ENCODE measurements at places on chromosomes 3 and 15.

DNA sequence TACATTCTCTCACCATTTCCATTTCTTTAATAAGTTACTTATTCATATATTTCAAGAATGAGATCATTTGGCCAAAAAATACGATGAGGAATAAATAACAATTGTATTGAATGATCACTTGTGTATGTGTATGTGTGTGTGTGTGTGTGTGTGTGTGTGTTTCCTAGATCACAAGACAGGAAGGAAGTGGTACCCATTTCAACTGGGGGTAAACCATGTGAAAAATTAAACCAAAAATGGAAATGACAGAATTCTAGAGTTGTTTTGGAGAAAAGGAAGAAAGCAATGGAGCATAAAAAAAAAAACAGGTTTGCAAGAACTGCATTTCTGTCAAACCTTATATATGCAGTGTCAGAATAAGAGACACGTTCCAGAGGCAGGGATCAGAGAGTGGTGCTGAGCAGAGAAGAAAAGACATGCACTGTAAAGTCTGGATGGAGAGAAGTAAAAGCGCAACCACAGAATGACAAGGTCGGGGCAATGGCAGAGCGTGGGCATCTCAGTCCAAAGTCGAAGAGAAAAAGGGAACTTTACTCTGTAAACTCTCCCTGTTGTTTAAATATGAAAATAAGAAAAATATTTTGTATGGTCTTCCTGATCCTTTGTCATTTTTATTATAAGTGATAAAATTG, 75.5 kb downstream of the PEX5L start:
- DNase-seq = no peak

DNA sequence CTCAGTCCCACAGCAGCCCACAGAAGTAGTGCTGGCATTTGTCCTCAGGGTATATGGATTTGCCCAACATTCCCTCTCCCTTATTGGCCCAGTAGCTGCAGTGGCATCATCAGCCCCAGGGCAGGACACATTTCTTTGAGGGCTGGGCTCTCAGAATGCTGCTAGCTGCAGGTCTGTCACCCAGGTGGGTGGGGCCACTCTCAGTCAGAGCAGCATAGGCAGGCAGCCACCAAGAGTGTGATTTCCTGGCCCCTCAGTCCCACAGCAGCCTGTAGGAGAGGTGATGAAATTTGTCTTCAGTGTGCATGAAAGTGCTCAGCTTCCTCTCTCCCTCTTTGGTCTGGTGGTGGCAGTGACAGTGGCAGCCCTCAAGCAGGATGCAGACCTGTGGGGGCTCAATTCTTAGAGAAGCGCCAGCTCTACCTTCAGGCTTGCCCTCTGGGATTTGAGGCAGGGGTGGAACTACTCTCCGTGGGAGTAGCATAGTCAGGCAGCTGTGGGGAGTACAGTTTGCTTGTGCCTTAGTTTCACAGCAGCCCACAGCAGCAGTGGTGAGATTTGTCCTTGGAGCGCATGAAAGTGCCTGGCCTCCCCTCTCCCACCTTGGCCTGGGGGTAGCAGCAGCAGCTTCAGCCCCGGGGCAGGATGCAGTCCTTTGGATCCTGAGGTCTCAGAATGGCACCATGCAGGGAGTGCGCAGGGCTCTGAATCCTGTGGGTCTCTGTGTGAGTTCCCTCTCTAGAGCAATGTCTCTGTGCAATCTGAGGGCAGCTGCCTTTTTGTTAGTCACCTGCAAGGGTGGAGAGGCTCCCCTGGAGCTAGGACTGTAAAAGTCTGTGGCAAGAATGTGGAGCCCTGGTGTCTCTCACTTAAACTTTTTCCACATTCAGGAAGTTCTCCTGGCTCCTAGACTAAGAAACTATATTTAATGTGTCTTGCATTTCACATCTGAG, 1229.1 kb downstream of the ROBO2 start:
- DNase-seq = no peak

DNA sequence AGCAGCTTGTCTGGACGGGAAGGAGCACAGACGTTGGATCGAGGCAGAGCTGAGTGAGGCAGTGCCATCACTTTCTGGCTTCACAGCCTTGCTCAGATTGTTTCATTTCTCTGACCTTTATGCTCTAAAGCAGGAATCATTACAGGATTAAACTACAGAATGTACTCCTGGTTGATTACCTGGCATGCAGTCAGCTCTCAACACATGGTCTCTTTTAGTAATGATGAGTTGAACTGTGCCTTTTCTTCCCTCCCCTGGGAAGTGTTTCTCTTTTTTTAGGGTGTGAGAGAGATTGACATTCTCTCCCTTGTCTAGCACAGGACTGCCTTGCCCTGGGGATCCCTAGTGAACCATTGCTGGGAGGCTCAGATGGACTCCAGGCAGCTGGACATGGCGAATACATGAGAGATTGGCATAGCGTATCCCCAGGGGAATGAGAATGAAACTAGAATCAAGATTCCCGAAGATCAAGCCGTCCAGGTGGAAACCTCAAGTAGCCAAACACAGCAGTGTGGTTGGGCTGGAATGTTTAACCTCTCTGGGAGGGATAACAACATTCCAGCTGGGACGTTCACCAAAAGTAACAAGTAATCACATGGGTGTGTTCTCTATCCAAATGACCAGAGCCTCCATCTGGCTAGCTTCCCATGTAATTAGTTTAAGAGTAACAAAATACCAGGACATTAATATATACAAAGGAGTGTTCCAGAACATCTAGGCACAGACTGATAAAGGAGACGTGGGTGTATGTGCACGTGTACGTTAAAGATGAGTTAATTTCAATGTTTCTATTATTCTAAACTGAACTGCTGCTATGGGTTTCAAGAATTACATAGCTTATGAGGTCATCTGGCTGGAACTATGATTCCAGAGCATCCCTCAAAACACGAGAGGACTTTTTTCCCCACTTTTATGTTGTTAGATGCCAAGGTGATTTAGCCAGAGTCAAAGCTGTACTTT, 118.6 kb upstream of the NR2E3 start:
- DNase-seq = peak; percentile 71

GRCh38 chr3:129116482-129116946, 5.1 kb downstream of the RAB43 start:
- DNase-seq = no peak

GRCh38 chr15:28930476-28931291, 44.9 kb downstream of the APBA2 start:
- DNase-seq = no peak

DNA sequence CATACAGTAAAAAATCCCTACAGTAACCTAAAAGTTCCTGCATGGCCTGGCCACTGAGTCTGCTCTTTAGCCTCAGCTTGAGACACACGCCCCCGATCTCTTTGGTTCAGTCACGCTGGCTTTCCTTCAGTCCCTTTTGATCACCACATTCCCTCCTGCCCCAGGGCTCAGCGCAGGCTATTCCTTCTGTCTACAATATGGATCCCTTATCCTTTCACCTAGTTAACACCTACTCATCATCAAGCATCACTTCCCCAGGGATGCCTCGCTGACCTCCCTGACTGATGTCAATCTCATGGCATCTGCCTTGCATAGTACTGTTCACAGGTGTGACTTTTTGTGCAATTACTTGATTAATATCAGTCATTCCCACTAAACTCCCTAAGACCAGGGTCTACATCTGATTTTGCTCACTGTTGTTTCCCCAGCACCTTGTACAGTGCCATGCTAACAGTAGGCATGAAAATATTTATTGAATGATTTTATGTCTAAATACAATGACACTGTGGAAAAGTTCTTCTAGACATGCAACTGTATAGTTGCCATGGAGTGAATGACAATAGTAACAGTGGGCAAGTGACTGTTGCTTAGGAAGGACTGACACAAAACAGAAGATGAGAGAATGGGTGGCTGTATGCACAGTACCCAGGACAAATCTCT, at the start of gene SNTN:
TSS of gene SNTN (plus strand) at position 610 of the 660 bp plus-strand sequence. CDS start at position 623, 13 bp downstream.
- no peak for DNase-seq

- no peak for DNase-seq
These were observed 50.4 kb upstream of the GRIP2 start for GRCh38 chr3:14590569-14590968.

DNA sequence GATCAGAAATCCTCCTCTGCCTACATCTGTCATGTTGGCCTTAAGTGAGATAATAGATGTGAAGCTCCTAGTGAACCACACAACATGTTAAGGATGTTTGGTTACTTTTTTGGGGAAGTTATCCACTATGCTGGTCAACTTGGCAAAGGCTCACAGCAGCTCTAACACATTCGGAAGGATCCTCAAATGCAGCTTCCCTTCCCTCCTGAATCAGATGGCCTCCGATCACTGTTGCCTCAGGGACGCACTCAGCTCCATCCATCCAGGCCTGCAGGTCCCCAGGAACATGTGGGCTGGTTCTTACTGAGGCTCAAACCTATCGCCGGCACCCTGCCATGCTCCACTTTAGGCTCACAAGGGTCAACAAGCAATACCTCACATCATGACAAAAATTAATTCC, 67.9 kb downstream of the CORO2B start:
- no peak for DNase-seq

- no peak for DNase-seq
These were observed 190.7 kb downstream of the LSAMP start for GRCh38 chr3:116254541-116254940.

DNA sequence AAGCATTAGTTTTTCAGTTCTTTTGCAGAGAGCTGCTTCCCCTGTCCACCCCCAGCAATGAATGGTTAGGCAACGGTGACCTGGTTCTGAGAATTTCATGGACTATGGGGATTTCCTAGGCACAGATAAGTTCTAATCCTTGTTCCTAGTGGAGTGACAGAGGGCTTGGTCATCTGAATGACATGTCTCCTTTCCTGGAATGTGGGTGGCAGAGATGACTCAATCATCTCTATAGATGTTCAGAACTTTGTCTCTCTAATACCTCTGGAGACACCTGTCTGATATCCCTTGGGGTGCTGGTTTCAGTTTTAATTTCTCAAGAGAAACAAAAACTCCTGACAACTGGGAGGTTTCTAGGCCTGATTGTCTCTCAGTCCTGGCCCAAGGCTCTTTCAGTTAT, 10.4 kb downstream of the PLA2G4E start:
- DNase-seq = no peak

- no peak for DNase-seq
These were observed 627 bp downstream of the NT5DC2 start for GRCh38 chr3:52532838-52533622.

DNA sequence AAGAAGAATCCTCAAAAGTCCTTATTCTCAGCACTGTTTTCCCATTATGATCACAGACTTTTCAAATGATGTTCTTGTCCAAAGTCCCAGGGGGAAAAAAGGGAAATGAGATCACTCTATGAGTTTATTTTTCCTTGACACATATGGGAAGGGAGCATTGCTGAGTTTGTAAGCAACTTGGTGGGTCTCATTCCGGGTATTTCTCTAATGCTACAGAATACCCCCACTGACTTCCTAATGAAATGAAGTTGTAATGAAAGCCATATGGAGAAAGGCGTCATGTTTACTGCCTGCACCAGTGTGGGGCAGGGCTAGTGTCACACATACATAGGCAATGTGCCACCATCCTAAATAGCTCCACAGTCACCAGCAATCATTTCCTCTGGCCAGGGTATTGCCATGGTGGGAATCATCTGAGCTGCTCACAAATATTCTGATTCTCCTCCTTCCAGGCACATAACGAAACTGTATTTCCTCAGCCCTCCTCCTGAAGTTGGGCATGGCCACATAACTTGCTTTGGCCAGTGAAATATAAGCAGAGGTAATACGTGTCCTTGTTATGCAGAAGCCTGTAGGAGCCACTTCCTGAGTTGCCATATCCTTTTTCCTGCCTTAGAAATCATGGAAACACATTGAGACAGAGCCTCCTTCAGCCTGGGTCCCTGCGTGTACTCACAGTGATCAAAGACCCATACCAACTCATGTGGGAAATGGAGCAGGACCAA, 41.0 kb upstream of the C15orf61 start:
- peak; percentile 76 for DNase-seq

DNA sequence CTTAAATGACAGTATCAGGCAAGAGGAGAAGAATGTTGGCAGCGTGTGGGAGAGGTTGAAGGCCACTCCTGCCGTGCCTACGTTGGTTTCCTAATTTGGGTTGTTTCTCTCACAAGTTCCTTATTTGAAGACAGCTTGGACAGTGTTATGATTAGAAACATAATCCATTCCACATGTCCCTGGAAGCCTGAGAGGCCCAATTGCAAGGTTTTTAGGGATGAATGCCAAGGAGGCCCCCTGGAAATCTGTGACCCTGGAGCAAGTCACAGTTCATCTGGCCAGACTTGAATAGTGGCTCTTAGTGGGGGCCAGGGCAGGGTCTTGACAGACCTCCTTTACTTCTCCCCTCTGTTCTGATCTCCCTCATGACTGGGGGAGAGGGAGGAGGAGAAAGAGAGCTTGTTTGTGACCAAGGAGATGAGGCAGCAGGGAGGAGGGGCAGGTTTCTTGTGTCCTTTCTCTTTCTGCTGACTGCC, 584.4 kb upstream of the TBL1XR1 start:
- DNase-seq = peak; percentile 75

DNA sequence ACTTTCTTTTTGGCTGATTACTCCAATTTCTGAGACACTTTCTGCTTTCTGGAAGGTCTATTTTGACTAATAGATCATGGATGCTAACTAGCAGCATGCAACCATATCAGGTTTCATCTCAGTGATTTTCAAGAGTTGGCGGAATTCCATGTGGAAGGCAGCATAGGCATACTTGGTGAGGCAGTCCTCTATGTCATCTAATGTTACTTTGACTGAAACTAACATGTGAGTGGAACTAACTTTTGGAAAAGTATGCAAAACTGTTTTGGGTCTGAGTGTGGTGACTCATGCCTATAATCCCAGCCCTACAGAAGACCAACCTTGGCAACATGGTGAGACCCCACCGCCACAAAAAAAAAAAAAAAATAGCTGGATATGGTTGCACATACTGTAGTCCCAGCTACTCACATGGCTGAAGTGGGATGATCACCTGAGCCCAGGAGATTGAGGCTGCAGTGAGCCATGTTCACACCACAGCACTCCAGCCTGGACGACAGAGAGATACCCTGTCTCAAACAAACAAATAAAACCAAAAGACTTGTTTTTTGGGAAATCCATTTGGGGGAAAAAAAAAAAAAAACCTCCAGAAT, 1033.7 kb downstream of the ROBO1 start:
- peak; percentile 54 for DNase-seq

GRCh38 chr3:156059950-156060501, 60.4 kb upstream of the KCNAB1 start:
- DNase-seq = no peak

GRCh38 chr3:67329358-67329757, 325.1 kb downstream of the SUCLG2 start:
- no peak for DNase-seq

- no peak for DNase-seq
These were observed 68.6 kb downstream of the CDC25A start for GRCh38 chr3:48119505-48120193.

- DNase-seq = peak; percentile 12
These were observed 346.6 kb upstream of the MEIS2 start for GRCh38 chr15:37446921-37447320.

- DNase-seq = no peak
These were observed 60.3 kb upstream of the PPP2R3A start for GRCh38 chr3:135905058-135905724.

- no peak for DNase-seq
These were observed 80.6 kb downstream of the MFSD1 start for GRCh38 chr3:158882445-158882844.

- DNase-seq = peak; percentile 25
These were observed 152.1 kb upstream of the TBC1D5 start for GRCh38 chr3:17894434-17895060.

All from fibroblast of skin of left biceps (primary cell).